ENCODE measurements at places on chromosomes 1 and 21.

GRCh38 chr1:171219346-171220080 is 28.8 kb upstream of the FMO1 start:
- DNase-seq: no peak

GRCh38 chr1:31663622-31664452 is 19.2 kb upstream of the PEF1 start:
- DNase-seq: no peak

DNA sequence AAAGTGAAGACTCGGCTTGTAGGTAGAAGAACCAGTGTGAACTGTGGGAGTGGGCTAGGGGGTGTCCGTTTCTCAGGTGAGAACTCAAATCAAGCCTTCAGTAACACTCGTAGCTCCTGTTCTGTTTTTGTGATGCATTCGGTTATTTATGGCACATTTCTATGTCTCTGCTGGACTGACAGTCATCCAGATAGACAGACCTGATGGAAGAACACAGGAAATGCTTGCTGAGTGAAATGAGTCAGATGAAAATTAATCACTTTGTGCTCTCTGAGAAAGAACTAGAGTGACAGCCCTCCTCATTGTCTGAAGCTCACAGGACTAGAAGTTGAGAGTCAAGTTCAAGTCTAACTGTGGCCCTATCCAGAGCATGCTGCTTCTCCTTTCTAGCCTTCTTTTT is 360.1 kb upstream of the PLXNA2 start:
- no peak for DNase-seq

DNA sequence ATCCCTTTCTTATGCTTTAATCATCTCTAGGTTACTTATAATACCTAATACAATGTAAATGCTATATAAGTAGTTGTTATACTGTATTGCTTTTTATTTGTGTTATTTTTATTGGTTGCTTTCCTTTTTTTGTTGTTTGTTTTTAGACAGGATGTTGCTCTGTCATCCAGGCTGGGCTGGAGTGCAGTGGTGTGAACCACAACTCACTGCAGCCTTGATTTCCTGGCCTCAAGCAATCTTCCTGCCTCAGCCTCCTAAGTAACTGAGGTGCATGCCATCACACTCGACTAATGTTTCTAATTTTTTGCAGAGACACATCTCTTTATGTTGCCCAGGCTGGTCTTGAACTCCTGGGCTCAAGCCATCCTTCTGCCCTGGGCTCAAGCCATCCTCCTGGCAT is 26.9 kb downstream of the KRTAP19-8 start:
- DNase-seq: no peak

DNA sequence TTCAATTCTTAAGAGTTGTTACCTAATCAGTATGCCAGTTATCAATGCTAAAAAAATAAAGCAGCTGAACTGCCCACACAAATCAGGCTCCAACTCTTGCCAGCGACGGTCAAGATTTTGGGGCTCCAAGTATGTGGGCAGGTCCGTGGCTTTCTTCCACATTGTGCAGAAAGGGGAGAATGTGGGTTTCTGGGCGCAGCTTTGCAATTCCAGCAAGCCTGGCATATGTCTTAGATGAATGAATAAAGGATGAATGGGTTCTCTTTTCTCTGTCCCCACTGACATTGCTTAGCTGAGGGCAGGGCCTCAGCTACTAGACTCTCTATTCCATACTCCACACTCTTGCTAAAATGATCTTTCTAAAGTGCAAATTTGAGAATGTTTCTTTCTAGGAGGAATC is 42.4 kb downstream of the NENF start:
- DNase-seq: no peak
